ENCODE measurements at places on chromosomes 3 and 15.
A peak's percentile ranks its signal among the peaks of the same experiment; 100 is the strongest.

GRCh38 chr3:60046210-60046609 lies 996.4 kb upstream of the CFAP20DC start:
- peak; percentile 58 for DNase-seq

DNA sequence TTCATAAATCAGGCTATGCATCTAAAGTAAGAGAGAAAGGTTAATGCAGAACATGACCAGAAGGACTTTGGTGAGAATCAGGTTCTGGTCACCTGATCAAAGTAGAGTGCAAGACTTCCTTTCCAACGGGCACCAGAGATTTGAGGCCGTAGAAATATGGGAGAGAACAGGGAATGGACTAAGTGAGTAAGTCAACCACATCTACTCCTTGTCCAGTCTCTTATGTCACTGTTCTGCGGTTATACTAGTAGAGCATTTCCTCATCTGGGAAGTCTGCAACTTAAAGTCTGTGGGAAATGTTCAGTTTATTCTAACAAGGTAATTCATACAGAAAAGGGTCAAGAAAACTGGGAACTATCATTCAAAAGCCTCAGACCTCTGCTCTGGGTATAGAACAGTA lies 232.8 kb downstream of the CPNE4 start:
- no peak for DNase-seq

DNA sequence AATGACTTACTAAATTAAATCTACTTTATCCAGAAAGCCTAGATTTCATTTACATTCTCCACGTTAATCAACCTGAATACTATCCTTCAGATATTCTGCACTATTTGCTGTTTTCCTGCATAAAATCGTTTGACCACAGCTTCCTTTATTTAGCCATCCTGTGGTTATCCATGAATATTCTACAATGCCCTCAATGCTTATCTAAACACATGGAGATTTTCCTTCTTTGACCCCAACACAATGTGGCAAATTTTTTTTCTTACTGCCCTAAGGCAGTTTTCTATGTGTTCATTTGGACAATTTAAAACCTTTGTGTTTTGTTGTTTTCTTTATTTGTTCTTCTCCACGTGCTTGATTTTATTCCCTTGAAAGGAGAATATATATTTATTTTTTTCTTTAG lies 495.5 kb upstream of the ROBO1 start:
- DNase-seq = no peak

DNA sequence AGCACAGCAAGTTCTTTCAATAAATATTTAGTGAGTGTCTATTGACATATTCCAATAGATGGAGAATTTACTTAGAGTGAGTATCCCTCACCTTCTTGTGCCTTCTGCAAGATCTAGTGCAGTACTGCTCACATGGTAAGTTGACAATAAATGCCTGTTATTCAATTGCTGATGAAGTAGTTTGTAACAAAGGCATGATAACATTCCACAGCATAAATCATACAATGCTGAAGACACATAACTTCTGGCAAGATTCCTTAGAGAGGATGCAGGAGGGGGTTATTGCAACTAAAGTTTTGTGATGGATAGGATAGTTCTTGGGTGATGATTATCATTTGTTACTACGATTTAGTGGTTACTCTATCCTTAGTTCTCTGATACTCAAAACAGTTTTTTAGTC lies 112.2 kb upstream of the RBMS3 start:
- no peak for DNase-seq

- DNase-seq = no peak
Measured at GRCh38 chr3:70078778-70079177, 79.2 kb downstream of the SAMMSON start.

GRCh38 chr15:70125605-70126004 lies 27.9 kb upstream of the TLE3 start:
- DNase-seq = no peak

All from posterior cingulate gyrus (tissue), 11 donors.